ENCODE measurements at places on chromosomes 13 and 19.

- no peak for DNase-seq
Measured at GRCh38 chr19:49744946-49745381, 18.1 kb downstream of the TSKS start.

- DNase-seq: no peak
Measured at GRCh38 chr13:26067601-26068000, 15.8 kb upstream of the SHISA2 start.

DNA sequence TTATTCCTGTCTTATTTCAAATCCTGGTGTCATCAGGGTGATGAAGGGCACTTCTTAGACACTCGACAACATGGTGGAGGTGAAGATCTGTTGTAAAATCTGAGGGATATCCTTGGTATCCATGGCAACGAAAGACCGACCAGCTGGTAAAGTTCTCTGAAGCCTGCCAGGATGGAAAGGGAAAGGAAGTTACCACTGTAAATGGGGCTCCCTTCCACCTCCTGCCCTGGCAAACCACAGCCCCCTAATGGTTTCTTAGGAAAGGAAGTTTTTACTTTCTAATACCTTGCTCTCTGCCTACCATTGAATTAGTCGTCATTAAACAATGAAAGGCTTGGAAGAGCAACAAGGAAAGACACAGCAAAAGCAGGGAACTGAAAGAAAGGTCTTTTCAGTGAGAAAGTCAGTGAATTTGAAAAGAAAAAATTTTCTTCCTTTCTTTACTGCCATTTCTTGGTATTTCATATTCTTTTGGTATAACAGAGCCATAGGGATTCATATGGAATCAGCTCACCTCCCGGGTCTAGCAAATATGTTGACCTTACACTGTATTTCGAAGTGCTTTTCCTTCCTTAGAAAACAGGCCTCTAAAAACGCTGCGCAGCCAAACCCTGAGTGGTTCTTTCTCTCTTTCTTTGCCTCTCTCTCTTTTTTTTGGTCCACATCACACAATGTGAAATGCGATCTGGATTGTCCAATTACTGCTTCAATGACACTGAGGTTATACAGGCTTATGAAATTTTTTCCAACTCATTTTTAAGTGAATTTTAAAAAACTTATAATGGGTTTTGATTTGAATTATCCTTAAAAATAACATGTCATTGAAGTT, 111.0 kb downstream of the RGCC start:
- DNase-seq: no peak

- no peak for DNase-seq
Measured at GRCh38 chr13:94656766-94657165, 55.1 kb downstream of the GPR180 start.

GRCh38 chr13:80571346-80572307, 230.7 kb upstream of the SPRY2 start:
- no peak for DNase-seq

DNA sequence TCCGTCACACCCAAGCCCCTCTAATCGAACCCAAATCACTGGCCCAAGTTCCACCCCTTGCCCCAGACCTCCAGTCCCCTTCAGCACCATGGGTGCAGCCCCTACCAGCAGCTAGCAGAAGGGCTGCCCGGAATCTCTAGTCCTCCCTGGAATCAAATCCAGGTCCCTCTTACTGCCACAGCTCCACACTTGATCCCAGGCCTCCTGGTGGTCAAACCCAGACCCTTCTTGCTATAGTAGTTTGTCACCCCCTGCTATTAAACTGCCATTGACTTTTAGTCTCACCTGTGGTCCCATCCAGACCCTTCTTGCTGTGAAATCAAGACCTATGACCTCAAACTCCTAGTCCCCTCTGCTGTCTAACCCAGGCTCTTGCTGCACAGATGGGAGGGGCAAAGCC, 8.7 kb downstream of the HIPK4 start:
- no peak for DNase-seq

GRCh38 chr13:39892721-39893685, 237.5 kb downstream of the COG6 start:
- DNase-seq: no peak

- DNase-seq: no peak
Measured at GRCh38 chr19:28468701-28469459, 744.1 kb downstream of the UQCRFS1 start.

GRCh38 chr13:113974304-113975281, 717 bp upstream of the C13orf46 start:
- DNase-seq: no peak

GRCh38 chr13:33132644-33133440, 116.6 kb downstream of the KL start:
- DNase-seq: no peak

DNA sequence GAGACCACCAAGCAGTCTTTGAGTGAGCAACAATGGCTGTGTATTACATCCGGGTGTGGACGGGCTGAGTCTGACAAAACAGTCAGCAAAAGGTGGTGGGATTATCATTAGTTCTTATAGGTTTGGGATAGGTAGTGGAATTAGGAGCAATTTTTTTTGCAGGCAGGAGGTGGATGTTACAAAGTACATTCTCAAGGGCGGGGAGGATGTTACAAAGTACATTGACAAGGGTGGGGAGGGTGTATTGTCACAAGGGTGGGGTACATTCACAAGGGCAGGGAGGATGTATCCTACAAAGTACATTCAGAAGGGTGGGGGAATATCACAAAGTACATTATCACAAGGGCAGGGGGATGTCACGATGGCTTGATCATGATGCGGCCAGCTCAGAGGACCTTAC, 15.0 kb upstream of the ZNF561 start:
- DNase-seq: no peak

DNA sequence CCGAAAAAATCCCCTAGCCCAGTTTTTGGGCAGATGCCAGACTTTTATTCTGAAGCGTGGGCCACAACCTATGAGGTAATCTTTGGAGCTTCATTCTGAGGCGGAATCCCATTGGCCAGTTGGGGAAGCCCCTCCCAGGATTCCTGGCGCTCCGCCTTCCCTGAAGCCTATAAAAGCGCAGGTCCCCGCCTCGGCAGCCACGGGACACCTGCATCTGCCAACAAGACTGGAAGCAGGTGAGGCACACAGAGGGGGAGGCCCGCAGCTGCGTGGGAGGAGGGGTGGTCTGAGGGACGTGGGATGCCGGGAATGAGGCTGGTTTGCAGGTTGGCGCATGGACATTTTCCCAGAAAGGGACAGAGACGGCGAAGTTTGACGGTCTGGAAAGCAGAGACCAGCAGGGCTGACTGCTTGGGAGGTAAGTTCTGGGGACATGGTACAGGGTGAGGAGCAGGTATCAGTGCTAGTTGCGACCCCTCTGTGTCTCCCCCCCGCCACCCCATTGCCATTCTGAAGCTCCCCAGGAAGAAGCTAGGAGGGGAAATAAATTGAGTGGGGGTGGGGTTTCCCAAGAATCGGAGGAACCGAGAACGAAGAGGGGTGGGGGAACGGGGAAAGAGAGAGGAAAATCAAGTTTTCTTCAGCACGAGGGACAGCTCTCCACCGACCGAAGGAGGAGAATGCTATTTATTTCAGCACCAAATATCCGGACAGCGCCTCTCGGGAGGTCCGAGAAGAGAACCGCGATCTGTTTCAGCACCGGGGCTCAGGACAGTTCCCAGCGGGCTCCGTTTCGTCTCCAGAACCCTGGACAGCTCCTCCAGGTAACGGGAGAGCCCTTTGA, 22.4 kb upstream of the FEM1A start:
- peak; percentile 82 for DNase-seq

DNA sequence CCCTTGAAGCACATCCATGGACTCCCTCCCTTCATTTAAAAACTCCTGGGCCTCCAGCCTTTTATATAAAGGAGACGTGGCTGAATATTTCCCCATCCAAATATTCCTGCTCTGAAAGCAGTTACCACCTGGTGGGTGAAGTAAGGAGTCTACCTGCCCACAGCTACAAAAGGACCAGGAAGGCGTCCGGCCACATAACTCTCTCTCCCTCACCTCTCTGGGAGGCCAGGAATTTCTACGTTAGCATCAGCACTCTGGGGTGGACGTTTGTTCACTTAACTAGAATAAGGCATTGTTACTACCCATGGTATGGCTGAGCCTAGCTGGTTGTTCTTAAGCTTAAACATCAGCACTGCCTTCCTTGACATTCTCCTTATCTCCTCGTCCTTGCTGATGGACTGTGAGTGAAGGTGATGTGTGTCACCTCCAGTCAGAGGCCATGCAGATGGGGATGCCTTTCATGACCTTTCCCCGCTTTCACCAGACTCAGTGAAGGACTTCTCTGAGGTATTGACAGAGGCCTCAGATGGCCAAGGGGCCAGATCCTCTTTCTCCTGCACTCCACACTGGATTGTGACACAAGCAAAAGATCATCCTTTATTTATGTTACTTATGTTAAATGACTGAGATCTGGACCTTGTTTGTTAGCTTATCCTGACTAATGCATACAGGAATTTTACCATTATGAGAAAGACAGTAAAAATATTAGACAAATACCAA, 22.2 kb upstream of the KPNA3 start:
- DNase-seq: no peak

- no peak for DNase-seq
Measured at GRCh38 chr13:113902481-113902880, 38.6 kb upstream of the GAS6 start.

- no peak for DNase-seq
Measured at GRCh38 chr13:94722609-94723345, 10.4 kb upstream of the SOX21 start.

- no peak for DNase-seq
Measured at GRCh38 chr13:34507630-34508029, 434.4 kb upstream of the NBEA start.

DNA sequence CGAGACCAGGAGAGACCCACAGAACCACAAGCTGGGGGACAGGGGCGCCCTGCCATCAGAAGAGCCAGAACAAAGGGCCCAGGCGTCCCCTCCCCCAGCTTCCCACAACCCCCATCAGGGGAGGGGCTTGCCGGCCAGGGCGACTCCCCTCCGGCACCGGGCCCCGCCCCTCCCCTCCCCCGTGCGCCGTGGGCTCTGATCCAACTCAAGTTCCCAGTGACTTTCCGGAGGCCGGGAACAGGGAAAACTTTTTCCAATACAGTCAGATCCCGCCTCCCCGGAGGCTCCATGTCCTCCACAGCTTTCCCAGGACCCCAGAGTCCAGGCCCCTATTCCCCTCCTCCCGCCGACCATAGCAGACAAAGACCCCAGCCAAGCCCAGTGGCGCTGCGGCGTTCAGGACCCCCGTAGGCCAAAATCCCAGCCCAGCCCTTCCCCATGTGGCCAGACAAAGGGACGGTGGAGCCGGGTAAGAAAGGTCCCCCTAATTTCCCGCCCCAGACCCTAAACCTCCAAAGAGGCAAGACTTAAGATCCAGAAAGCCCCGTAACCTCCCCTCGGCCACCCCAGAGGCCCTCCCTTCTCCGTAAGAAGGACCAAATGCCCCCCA, 673 bp downstream of the TEAD2 start:
- no peak for DNase-seq

GRCh38 chr13:79237981-79238380, 168.1 kb downstream of the RBM26 start:
- DNase-seq: no peak

DNA sequence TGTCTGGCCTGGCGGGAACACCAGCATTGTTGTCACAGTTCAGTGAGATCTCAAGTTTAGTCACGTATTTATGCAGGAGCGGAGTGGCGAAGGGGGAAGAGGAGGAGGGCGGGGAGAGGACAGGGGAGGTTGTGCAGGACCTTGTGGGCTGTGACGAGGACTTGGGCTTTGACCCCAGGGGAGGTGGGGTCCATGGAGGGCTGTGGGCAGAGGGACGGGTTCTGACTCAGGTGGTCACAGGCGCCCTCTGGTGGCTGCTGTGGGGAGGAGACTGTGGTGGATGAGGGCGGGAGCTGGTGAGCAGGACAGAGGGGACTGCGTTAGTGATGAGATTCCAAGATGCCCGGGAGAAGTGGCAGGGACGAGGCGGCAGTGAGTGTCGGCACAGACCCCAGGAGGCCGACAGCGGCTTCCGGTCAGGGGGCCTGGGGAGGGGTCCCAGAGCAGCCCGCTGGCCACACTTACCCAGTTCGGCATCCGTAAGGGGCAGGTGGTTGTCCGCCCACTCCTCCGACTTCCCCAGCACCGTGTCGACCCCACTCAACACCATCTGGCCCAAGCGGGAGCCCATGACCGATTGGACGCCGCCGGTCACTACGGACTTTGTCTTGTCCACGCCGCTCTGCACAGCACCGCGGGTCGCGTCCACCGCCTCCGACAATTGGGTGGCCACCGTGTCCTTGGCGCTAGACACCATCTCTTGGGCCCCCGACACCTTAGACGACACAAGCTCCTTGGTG, 15.7 kb downstream of the PLIN3 start:
- DNase-seq: no peak

- no peak for DNase-seq
Measured at GRCh38 chr19:12482509-12482886, 2.1 kb downstream of the ZNF709 start.

DNA sequence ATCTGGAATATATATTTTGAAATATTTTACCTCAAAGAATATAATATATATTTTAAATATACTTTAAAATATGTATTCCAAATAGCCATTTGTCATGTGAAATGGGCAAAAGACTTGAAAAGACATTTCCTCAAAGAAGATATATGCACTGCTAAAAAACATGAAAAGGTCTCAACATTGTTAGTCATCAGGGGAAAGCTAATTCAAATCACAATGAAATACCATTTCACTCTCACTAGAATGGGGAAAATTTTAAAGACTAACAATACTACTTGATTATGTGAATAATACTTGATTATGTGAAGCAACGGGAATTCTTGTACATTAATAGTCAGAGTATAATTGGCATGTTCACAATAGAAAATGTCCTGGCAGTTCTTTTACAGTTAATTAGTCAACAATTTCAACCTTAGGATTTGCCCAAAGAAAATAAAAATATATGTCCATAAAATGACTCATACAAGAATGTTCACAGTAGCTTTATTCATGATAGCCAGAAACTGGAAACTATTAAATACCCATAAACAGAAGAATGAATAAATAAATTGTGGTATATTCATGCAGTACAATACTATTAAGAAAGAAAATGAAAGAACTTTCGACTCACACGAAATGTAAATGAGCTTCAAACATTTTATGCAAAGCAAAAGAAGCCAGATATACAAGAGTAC, 6.8 kb upstream of the KBTBD6 start:
- DNase-seq: no peak

DNA sequence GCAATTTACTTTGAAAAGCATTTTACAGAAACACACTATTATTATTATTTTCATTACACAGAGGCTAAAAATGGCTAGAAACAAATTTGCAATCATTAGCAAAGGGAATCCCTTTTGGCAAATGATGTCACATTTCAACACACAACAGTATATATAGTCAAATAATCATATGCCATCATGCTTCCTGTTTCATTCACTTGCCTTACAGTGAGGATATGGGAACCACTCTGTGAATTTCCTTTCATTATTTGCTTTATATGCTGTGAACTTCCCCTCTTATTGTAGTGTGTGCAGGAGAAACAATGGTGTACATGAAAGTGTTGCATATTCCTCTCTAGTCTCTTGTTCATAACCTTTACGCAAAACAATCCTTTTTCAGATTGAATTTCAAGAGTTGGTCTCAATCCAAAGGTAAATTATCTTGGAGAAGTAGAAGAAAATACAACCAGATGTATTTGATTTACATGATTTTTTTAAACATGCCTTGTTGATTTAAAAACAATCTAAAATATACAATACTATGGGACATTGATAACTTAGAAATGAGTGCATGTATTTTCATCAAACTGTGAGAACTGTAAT, 657.3 kb downstream of the EFNB2 start:
- no peak for DNase-seq

- no peak for DNase-seq
Measured at GRCh38 chr19:44806291-44806690, 2.6 kb upstream of the BCAM start.
